Activated T-cell treated with anti-CD3 and anti-CD28 coated beads for 4 hours (primary cell): ENCODE measurements at places on chromosomes 3 and 15.

DNA sequence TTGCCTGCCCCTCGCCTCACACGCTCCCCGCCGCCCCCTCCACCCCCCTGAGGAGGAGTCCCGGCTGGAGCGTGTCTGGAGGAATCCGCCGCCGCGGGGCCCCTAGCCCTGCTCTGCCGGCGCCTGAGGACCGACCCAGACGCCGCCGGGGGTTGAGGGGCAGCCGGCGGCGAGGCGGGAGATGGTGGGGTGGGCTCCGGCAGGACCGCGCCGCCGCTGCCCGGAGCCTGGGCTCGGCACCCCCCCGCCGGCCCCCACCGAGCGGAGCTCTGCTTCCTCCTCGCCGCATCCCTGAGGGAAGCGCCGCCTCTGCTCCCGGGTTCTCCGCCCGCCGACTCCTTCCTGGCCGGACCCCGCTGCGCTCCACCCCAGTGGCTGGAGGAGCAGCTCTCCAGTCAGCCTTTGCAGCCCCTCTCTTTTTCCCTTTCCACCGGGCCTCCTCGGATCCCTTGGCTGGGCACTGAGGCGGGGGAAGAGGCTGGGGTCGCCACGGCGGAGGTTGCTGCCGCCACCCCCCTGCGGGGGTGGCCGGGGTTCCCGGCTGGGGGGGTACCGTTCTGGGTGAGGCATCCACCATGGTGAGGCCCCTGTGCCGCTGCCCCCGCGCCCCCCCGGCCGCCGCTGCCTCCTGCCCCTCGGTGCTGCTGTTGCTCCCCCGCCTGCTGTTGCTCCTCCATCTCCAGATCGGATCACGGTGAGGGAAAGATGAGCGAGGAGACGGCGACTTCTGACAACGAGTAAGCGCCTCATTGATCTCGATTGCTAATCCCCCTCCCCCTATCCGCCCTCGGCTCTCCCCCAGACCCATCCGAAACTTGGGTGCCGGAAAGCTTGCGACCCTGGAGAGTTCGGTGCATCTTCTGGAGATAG is at the start of gene SPRED1:
TSS of gene SPRED1 (plus strand) at position 356 of the 870 bp plus-strand sequence. CDS start at position 706, 350 bp downstream.
- DNase-seq, result peak; percentile 5

- DNase-seq, result no peak
Measured at GRCh38 chr3:134904776-134905646, 110.0 kb downstream of the EPHB1 start.

DNA sequence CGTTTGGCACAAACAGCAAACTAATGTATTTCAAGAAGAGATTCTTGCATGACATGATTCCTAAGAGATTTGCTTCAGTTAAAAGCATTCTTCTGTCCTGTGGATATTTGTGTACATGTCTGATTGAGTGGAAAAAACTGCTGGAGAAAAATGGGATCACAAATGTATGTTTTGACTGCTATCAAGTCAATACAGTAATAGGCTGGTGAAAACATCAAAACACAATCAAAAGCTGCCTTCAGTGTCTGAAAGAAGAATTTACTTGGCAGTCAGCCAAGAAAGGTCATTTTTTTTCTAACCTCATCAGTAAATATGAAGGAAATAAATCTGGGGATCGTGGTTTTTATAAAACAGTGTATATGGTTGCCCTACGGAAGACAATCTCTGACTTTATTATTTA is 1214.8 kb downstream of the NSUN3 start:
- no peak for DNase-seq

DNA sequence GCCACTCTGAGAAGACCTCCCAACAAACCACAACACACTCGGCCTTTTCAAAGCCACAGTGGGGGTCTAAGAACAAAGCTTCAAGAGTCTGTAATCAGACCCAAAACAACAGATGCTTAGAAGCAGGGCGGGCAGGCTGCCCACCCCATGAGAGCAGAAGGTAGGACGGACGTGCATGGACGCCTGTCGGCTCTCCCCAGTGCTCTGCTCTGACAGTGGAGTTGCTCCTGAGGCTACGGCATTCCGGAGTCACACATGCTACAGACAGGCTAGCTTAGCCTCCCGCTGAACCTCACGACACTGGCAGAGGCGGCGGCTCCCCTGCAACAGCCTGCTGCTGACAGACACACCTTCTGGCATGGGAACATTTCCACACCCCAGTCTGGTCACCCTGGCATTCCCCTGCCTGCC is 33.5 kb downstream of the SLCO2A1 start:
- no peak for DNase-seq

GRCh38 chr15:57573151-57573550 is 18.6 kb upstream of the MYZAP start:
- DNase-seq, result no peak

GRCh38 chr3:12349895-12350811 is 61.3 kb downstream of the PPARG start:
- no peak for DNase-seq
